ENCODE measurements at places on chromosomes 1 and 21.

DNA sequence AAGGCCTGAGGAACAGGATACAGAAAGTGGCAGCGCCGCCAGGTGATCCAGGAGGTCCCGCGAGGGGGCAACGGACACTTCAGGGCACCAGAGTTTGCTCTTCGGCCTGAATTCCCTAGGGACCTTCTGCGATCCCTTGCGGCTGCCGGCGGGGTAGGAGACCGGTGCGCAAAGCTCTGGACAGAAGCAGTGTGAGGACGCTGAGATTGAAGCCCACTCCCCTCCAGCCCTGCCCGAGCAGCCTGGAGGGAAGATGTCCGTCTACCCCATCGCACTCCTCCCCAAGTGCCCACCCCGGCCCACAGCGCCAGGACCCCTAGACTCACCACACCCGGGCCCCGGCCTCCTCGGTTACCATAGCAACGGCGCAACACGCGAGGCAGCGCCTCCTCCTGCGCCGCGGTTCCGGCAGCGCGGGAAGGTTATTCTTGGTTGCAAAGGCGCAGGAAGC, at the start of gene ANKRD45:
Gene ANKRD45, minus strand, starts transcription at position 361 of the 451 bp plus-strand sequence. CDS start 10,433 bp downstream, outside the sequence.
- DNase-seq, result no peak

DNA sequence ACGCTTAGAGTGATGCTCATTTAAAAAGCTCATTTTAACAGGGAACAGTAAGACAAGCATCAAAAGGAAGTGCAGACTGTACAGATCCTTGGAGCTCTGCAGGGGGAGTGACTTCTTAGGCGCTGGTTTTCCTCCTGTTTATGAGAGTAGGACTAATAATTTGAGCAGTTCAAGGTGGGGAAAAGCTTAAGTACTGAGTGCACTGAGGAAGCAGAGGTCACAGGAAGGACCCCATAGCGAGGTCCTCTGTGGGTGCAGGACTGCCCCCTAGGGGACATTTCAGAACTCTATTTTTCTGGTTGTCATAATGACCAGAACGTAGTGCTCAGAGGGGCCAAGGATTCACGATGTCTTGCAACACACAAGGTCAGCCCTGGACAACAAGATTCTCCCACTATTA, 112.1 kb downstream of the HLCS start:
- DNase-seq, result no peak

GRCh38 chr1:184419350-184420161, 32.7 kb downstream of the C1orf21 start:
- DNase-seq, result no peak

DNA sequence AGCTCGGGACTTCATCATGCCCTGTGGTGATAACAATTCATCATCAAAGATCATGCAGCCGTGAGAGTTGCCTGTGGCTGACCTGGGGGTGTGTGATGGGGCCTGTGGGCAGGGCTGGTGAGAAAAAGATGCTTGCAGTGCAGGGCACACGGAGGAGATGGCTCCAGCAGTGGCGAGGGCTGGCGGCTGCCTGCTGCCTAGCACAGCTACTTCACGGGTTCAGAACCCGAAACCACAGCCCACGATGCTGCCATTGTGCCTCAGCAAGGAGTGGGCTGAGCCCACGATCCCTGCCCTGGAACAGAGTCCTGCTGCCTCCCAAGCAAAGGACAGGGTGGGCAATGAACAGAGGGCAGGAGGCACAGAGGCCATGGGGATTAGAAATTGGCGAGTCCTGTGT, 631 bp upstream of the KRTAP10-9 start:
- no peak for DNase-seq

- no peak for DNase-seq
Measured at GRCh38 chr1:222326006-222326709, 221.7 kb downstream of the HHIPL2 start.

- no peak for DNase-seq
Measured at GRCh38 chr1:8133190-8133589, 107.1 kb upstream of the ERRFI1 start.

- DNase-seq, result no peak
Measured at GRCh38 chr1:196655071-196655470, 3.2 kb downstream of the CFH start.

DNA sequence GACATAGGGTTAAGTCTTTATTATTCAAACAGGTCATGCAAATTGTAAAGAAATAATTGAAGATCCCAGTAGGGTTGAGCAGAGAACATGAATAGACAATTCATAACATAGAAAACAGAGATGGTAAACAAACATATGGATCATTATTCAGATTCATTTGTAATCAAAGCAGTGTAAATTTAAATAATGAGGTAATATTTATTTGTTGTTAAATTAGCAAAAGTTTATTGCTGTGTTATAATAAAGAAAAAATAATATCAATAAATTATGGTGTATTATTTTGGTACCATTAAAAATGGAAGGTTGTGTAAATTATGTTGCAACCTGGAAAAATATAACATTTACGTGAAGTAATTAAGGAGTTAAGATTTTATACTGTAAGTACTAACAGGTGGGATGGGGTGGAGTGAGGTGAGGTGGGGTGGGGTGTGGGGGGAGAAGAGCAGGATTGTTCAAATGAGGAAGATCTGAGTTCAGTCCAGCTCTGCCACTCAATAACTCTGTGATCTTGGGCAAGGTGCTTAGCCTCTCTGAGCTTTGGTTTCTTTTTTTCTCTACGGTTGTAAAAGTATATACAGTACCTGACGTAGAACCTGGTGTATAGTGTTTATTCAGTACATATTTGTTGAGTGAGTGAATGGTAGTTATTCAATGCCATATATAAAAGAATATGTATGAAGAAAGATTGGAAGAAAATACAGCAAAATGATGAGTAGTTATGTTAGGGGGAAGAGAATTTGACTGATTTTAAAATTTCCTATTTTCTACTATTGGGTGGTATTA, 140.3 kb upstream of the KIF26B start:
- DNase-seq, result no peak

- DNase-seq, result no peak
Measured at GRCh38 chr1:160629286-160630210, 17.3 kb downstream of the SLAMF1 start.

- DNase-seq, result no peak
Measured at GRCh38 chr1:116710420-116711262, 43.1 kb upstream of the IGSF3 start.

DNA sequence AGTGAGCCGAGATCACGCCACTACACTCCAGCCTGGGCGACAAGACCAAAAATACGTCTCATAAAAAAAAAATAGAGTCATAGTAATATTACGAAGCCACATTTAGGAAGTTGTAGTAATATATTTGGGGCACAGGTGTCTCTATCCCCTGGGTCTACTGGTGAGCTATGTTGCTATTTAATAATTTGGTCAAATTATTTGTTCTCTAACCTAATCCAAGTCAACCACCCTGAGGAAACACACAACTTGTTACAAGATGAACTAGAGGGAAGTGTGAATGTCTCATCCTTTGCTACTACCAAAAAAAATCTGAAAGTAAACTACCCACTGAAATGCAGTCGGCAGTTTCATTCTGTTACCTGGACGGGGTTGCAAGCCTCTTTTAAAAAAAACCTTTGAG, 35.3 kb downstream of the RGS8 start:
- DNase-seq, result no peak

GRCh38 chr1:41293779-41294178, 51.7 kb upstream of the SCMH1 start:
- DNase-seq, result no peak

GRCh38 chr1:223641523-223642039, 23.9 kb downstream of the CAPN8 start:
- no peak for DNase-seq

GRCh38 chr1:42998386-42998785, 39.7 kb upstream of the SLC2A1 start:
- DNase-seq, result no peak

DNA sequence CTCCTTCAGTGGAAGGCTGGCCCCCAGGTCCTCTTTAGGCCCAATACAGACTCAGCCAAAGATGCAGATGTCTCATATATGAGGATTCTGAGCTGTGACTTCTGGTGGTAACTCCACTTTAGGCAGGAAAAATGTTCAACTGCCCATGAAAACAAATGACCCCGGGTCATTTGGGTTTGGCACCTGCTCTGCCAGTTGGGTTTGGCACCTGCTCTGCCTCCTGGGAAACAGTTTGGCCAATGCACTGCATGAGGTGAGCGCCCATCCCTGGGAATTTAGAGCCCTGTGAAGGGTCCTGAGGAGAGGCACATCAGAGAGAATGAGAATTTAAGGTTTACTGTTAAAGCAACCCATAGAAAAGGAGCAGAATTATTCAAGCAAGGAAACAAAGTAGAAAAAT, 45.3 kb downstream of the B3GALT5 start:
- DNase-seq, result no peak

DNA sequence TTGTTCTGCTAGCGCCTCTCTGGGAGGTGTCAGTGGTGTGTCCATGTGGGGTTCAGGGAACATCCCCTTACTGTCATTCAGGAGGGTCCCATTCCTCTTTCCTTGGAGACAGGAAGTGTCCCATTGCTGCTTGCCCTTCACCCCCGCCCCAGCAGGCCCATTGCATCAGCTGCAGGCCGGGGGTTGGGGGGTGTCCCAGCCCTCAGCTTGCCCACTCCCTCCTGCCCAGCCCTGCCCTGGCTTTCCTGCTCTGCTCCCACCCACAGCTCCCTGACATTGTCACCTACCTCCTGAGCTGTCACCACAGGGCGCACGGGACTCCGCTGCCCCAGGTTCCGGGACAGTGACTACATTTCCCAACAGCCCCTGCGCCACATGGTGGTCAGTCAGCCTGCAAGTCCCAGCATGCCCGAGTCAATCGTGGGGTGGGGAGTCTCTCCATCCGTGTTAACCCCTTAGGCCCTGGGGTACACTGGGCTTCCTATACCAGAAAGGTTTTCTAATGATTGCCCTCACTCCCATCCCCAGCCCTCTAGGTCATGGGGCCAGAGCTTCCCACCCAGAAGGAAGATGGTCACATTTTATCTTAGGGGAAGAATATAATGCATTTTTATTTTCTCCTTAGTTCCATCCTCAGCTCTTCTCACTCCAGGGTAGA, at the start of gene INPP5B:
Gene INPP5B, minus strand, starts transcription at position 351 of the 658 bp plus-strand sequence. CDS start 745 bp downstream, outside the sequence.
- DNase-seq, result no peak

DNA sequence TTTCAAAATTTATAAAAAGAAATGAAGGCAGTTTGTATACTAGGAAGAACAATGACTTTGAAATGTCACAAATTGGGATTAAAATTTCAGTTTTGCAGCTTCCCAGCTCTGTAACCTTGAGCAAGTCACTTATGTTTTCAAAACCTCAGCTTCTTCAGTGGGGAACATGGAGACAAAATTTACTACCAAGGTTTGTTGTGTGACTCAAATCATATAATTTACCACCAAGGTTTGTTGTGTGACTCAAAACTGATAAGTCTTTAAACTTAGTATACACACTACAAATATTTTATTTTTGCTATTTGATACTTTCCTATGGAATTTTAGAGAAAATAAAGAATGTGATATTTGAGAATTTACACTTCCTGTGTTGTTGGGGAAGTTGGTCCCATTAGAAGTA, 219.9 kb downstream of the KCTD3 start:
- no peak for DNase-seq

All from cortex of kidney (tissue), 1 donor.